Psoas muscle (tissue), 8 donors: ENCODE measurements at places on chromosomes 2 and 18. TPM values are rescaled to one million over a fixed set of nuclear protein-coding genes. Genes with fewer than 3 reads are reported as not detected.

DNA sequence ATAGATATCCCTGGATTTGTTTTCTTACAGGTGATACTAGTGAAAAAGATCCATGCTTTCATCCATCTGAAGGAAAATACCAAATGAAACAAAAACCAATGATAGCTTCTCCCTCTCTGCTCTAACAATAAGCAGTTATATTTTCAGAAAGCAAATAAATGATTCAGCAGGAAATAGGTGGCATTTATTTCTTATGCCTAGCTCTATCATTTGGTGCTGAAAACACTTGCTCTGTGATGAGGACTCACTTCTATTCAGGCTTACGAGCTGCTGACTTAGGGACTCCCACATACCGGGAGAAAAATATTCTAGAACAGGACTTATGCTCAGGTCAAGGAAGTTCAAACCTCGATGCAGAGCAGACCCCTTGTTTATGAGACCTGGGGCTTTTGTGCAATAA is 142.6 kb downstream of the SETBP1 start:
- H3K36me3 ChIP-seq: no peaks in the 10 kb centered on the region
- DNase-seq: no peak
- no peaks in the 10 kb centered on the region for H3K27me3 ChIP-seq

CCDC74A gene
- 0.51 TPM for total RNA-seq

CCDC148 gene
- total RNA-seq: not detected

- H3K4me1 ChIP-seq: no peaks in the 10 kb centered on the region
- H3K36me3 ChIP-seq: peaks cover 15% of the 10 kb centered on the region
- H3K27me3 ChIP-seq: no peaks in the 10 kb centered on the region
- no peak overlapping the region for H3K27ac ChIP-seq
- H3K4me3 ChIP-seq: no peak overlapping the region
These were observed 19.6 kb downstream of the DHX57 start for GRCh38 chr2:38856165-38856564.

GPR35 gene
- total RNA-seq: 0.92 TPM

DNA sequence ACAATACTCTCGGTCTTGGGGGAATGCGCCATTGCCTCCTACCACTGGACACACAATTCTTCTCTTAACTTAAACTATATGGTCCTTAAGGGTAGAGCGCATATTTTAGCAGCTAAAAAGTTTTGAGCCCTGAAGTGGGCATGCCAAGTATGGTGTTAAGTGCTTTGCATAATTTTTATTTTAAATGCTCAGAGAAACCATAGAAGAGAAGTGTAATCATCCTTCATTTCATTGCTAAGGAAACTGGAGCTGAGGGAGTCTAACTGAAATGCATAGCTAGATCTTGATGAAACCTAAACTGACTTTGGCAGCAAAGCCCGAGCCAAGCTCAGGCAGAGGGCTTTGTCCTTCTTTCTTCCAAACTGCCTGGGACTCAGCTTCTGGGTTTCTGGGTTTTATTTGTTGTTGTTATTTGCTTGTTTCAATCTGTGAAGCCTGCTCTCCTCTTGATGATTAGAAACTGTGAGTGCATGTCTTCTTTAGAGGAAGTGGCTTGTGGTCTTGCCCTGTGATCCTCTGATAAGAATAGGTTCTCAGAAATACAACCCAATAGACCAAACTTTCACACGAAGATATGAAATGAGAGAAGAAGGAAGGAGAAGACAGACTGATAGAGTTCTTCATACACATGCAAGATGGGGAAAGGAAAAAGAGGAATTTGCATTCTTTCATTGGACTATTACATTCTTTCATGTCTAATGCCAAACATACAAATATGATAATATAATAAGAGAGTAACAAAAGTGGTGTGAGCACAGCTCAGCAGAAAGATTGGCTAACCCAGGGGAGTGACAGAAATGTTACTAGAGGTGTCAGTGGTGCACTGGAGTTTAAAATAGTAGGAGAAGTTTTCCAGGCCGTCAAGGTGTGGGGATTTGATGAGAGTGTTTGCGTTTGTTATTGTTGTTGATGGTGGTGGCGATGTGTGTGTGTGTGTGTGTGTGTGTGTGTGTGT is 7.5 kb upstream of the RNF144A start:
- peaks cover 7% of the 10 kb centered on the region for H3K4me1 ChIP-seq
- no peaks in the 10 kb centered on the region for H3K27me3 ChIP-seq
- H3K27ac ChIP-seq: no peak overlapping the region

DNA sequence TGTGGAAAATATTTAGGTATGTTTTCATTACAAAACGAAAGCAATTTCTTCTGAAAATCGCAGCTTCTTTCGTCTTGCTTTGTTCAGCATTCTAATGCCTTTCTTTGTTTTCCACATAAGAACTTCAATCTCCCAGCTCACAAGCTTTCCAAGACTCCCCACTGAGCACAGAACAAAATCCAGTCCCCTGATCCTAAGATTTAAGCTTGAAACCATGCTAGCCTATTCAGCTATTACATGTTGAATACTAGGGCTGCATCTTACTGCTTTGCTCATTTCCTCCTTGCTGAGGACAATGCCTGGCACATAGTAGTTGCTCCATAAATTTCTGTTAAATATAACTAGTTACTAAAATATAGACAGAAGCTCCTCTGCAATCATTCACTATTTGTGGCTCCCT is 160.6 kb downstream of the GALNT3 start:
- H3K4me3 ChIP-seq: no peak overlapping the region
- DNase-seq: no peak
- H3K27me3 ChIP-seq: no peaks in the 10 kb centered on the region
- H3K4me1 ChIP-seq: no peaks in the 10 kb centered on the region
- H3K36me3 ChIP-seq: no peaks in the 10 kb centered on the region

ALPI gene
- not detected for total RNA-seq

DNA sequence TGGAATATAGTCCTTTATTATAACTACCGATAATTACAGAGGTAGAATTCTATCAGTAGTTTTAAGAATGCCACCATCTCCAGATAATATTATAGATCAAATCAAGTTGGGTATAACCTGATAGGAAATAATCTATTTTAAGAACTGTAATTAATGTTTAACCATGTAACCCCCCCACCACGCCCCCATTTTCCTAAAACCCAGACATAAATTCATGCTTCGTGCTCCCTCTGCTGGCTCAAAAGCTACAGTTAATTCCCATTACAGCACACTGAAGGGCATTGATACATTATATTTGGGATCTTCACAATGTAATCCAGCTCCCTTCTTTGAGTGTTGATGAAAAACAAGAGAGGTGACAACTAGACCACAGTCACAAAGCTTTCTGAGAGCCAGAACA is 228.0 kb upstream of the SMAD7 start:
- DNase-seq: no peak
- no peaks in the 10 kb centered on the region for H3K27me3 ChIP-seq
- H3K4me1 ChIP-seq: no peaks in the 10 kb centered on the region
- no peaks in the 10 kb centered on the region for H3K36me3 ChIP-seq
- no peak overlapping the region for H3K4me3 ChIP-seq

DNA sequence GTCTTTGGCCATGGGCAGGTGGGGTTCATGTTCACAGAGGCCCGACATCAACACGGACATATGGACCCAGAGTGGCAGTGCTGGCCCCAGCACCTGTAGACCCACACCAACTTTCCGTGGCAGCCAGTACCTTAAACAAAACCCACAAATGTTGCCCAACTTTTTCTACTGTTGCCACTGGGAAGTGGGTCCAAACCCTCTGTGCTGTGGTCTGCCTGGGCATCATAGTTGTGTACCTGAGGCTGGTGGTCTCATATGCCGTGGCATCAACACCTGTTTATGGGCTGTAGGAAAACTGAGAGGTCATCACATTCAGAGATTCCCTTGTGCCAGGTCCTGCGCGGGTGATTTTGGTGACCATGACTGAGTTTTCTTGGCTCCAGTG is 79.9 kb downstream of the SH3RF3 start:
- no peak overlapping the region for H3K27ac ChIP-seq
- DNase-seq: no peak
- H3K4me3 ChIP-seq: no peak overlapping the region
- no peaks in the 10 kb centered on the region for H3K27me3 ChIP-seq
- H3K36me3 ChIP-seq: no peaks in the 10 kb centered on the region
- peaks cover 32% of the 10 kb centered on the region for H3K4me1 ChIP-seq

DNA sequence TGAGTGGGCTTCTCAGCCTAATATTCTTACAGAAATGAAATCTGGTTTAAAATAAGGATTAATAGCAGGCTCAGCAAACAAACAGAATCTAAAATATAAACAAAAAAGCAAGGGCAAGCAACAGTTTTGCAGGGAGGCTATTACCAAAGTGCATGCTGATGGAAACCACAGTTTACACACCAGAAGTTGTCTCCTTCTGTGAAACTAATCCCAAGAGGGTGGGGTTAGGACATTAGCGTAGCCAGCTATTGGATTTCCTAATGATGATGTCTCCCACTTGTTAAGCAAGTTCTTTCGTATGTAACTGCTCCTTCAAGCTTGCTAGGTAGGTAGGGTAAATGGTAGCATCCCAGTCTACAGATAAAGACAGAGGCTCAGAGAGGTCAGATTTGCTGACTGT is 65.0 kb upstream of the TSPYL6 start:
- no peaks in the 10 kb centered on the region for H3K27me3 ChIP-seq
- H3K4me1 ChIP-seq: no peaks in the 10 kb centered on the region
- H3K27ac ChIP-seq: no peak overlapping the region
- H3K36me3 ChIP-seq: no peaks in the 10 kb centered on the region
- H3K4me3 ChIP-seq: no peak overlapping the region

DNA sequence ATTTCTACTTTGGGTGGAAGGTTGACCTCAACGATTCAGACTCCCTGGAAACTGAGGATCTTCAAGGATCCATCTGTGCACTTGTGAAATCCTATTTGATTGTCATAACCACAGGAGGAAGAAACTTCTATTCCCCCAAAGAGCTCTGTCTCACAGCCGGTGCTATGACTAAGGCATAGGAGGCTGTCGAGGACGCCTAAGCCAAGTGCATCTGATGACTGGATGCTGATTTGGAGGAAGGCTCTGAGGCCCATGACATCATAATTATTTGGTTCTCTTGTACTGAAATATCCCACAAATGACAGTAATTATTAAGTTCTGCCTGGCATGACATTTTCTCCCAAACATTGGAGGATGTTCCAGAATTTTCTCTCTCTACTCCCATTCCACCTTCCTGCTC is 13.8 kb upstream of the KCNF1 start:
- no peak overlapping the region for H3K4me3 ChIP-seq
- H3K36me3 ChIP-seq: no peaks in the 10 kb centered on the region
- H3K4me1 ChIP-seq: no peaks in the 10 kb centered on the region

DNA sequence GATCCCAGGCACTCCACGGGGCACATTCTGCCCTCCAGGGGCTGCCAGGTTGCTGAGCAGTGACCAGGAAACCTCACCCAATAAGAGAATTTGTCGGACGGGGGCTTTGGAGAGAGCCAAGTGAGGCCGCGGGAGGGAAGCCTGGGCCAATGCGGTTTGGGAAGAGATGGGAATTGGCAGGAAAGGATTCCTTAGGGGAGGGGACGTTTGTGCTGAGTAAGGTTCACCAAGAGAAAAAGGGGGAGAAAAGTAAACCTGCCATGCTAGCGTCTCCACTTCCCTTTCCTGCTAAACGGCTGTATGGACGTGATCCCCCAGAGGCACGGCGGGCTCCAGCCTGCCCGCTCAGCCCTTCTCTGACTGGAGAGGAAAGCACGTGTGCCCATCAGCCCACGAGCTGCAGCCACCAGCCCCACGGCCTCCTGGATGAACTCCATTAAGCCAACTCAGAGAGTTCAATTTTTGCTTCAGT is 194.4 kb upstream of the ID2 start:
- H3K27ac ChIP-seq: no peak overlapping the region
- H3K36me3 ChIP-seq: no peaks in the 10 kb centered on the region
- H3K4me3 ChIP-seq: no peak overlapping the region
- no peaks in the 10 kb centered on the region for H3K4me1 ChIP-seq
- DNase-seq: no peak
- H3K27me3 ChIP-seq: no peaks in the 10 kb centered on the region

BMP10 gene
- total RNA-seq: not detected

DNA sequence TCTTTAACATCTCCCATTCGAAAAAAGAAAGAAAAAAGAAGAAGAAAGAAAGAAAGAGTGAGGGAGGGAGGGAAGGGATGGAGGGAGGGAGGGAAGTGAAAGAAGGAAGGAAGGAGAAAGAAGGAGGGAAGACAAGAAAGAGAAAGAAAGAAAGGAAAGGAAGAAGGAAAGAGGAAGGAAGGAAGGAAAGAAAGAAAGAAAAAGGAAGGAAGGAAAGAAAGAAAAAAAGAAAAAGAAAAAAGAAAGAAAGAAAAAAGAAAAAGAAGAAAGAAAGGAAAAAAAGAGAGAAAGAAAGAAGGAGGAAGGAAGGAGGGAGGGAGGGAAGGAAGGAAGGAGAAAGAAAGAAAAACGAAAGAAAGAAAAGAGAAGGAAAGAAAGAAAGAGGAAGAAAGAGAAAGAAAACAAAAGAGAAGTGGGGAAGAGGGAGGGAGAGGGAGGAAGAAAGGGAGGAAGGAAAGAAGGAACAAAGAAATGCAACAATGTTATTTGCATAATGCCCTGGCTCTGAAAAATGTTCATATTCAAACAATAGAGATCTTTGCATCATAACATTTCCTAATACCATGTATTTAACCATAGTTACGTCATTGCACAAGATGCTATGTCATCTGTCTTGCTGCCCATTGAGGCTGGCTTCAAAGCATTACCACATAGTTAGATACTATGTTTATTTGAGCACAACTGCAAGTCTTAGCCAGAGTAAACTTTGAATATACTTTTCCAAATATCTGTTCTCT is 550.6 kb downstream of the DSC3 start:
- H3K27me3 ChIP-seq: no peaks in the 10 kb centered on the region
- DNase-seq: no peak
- H3K4me1 ChIP-seq: no peaks in the 10 kb centered on the region
- no peaks in the 10 kb centered on the region for H3K36me3 ChIP-seq
- H3K27ac ChIP-seq: no peak overlapping the region
- no peak overlapping the region for H3K4me3 ChIP-seq

DNA sequence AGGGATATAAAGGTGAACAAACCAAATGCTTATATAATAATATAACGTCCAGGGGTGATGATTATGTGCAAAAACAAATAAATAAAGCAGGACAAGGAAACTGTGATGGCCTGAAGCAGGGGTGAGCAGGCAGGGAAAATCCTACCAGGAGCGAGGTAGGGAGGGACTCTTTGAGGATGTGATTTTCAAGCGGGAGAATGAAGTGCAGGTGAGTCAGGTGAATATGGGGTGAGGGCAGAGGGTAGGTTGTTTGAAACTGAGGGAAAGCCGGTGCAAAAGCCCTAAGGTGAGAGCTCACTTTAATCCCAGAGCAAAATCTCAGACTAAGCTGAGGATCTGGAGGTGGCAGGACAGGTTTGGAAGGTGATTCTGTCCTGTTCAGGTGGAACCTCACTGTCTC is 40.7 kb downstream of the CYP26B1 start:
- H3K4me3 ChIP-seq: no peak overlapping the region
- H3K36me3 ChIP-seq: no peaks in the 10 kb centered on the region
- no peak for DNase-seq
- H3K4me1 ChIP-seq: no peaks in the 10 kb centered on the region
- no peaks in the 10 kb centered on the region for H3K27me3 ChIP-seq

EVA1A gene
- total RNA-seq: 0.57 TPM

COMMD1 gene
- 49.1 TPM for total RNA-seq

MPP4 gene
- 0.34 TPM for total RNA-seq
